ENCODE measurements at places on chromosomes 3 and 15.

DNA sequence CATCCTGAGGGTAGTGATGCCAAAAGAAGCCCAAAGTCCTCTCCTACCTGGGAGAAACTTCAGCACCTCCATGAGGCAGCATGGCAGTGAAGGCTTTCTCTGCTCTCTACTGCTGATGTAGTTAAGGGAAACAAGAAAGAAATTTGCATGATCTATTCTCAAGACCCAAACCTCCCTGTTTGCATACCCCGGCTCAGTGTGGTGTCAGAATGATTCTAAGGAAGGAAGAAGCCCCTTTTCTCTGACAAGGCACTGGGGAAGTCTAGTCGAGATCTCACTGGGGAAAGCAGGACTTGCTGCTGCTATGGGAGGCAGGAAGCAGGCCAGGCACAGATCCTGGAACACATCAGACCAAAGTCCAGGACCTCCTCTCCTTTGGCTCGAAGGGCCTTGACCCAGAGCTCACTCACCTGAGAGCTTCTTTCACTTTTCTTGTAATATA, 89.4 kb upstream of the ICE2 start:
- DNase-seq = no peak

DNA sequence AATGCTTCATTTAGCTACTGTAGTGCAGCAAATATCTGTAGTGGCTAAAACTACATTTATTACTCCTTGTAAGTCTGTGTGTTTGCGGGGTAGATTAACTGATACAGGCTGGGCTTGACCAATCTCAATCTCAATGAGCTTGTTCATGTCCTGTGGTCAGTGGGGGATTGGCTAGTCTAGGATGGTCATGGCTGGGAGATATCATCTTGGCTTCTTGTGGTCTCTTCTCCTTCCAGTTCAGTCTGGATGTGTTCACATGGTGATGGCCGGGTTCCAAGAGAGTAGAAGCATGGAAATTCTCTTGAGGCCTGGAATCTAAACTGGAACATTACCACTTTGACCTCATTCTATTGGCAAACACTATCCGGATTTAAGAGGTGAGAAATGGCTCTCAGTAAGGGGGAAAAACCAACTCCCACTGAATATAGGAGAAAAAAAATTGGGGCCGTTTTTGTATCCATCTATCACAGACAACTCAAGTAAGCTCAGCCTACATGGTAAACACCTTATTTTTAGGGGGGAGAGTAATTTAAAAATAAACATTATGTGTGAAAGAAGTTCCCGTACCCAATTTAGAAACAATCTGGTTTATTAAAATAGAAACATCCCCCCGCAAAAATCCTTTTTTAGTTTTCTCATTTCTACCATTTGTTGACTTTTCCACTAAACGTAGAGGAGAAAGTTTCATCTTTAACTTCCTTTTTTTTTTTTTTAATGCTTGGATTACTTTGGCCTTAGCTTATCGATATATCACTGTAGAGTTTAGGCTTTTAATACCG, 284.9 kb upstream of the TBC1D5 start:
- DNase-seq = no peak

DNA sequence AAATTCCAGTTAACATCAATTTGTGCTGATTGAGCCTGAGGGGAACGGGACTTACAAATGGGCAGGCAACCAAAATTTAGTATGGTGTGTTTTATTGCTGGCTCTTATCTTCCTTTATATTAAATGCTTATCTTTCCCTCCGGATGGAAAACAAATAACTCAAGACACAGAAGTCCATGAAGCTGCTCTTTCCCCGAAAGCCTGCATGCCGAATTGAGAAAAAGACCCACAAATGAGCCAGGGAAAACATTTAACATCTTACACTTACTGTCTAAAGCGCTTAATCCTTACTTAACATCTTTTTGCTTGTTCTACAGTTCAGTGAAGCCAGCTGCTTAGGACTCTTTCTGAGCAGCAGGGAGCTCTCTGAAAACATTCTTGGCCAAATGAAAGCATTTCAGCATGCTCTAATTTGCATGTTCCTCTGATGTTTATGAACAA, 49.5 kb downstream of the HEG1 start:
- no peak for DNase-seq

DNA sequence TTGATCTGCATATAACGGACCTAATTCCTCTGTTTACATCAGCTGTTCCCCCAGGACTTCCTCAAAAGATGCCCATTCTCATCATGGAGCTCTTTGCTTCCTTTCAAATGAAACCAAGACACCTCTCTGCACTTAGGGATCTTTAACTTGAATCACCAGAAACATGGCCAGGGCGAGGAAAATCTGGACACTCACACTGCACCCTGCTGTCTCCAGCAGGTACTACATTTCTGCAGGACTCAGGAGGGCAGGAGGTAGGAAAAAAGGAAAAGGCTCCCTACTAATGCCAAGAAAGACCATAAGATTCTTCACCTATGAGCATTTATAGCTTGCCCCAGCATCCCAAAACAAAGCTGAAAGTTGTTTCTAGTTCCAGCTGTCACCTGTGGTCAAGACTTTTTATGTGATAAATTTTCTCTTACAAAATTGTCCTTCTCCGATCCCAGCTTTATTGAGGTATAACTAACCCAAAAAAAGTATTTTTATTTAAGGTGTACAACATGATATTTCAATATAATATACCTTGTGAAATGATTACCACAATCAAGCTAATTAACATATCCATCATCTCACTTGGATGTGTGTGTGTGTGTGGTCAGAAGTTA, 87.3 kb upstream of the C15orf61 start:
- DNase-seq = no peak

DNA sequence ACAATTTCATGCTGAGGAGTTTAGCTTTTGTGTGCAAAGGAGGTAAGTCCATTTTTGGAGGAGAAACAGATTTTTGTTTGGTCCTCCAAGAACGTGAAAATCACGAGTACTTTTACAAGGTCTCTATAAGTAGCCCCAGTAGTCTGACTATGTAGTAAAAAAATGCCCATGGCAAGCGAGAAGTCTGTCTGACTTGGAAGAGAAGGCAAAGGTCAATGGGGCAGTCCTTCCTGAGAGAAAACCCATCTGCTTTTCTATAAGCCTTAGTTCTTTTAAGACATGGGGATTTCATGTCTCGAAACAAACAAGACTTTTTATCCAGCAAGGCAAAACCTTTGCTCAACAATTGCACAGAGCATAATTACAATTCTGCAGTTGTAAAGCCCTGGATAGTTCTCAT, 183.2 kb downstream of the GAP43 start:
- no peak for DNase-seq

GRCh38 chr15:55267401-55268175, 22.0 kb downstream of the RAB27A start:
- peak; percentile 64 for DNase-seq

- no peak for DNase-seq
These were observed 64.2 kb downstream of the ABTB1 start for GRCh38 chr3:127736801-127737539.

GRCh38 chr15:91258415-91258759, 158.3 kb downstream of the SV2B start:
- no peak for DNase-seq

GRCh38 chr15:99566157-99566897, 543 bp downstream of the MEF2A start:
- no peak for DNase-seq

DNA sequence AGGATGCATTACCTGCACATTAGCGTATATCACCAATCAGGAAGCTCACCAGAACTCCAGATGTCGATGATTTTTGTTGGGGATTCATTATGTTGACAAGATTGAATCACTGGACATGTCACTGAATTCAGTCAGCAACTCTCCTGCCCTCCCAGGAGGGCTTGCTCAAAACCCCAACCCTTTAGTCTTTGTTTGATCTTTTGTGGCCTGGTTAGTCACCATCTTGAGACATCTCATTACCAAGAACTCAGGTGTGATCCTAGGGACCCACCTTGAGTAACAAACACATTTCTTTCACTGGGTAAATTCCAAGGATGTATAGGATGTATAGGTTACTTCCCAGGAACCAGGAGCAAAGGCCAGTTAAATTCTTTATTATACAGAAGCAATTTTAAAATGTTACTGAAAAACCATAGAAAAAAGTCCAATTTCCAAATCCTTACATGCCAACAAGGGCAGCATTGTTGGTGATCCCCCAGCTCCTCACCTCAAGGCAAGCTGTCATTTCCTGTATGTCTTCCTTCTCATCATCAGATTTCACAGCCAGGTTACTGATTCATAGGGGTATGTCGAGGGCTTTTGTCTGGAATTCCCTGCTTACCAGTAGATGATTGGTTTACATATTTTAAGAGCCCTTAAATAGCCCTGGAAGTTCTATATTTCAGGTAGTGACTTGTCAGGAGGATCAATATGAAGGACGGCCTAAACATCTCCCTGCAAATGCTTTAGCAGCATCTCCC, 11.7 kb downstream of the SNRPN start:
- no peak for DNase-seq

Measured in T follicular helper cell (primary cell).